Activated naive CD4-positive, alpha-beta T cell treated with Interleukin-2 at 50 U/mL for 16 hours (primary cell): ENCODE measurements at places on chromosomes 3 and 15.

DNA sequence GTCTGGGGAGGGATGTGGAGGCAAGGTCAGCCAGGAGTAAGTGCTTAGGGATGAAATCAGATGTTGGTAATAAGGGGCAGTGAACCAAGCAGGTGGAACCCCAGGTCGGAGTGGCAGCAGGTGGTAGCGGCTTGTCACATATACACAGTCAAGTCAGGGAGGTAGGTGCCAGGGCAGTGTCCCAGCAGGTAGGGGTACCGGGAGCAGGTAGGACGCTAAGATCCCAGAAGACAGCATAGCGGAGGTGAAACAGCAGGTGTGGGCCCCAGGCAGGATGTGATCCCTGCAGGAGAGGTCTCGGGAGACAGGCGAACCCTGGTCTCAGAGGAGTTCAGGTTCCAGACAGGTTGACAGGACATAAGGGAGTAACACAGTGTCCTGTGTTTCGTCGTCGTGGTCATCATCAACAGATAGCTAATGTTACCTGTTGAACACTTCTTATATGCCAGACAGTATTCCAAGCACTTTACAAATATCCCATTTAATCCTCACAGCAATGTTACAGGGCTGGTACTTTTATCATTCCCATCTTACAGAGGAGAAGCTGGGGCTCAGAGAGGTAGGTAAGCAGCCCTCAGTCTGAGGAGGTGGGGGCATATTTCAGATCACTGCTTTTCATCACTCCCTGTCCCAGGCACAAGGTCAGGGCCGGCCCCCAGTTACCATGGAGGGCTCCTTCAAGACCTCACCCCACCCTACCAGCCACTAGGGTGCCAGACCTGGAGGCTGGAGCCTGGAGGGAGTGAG is 241.6 kb downstream of the UACA start:
- DNase-seq, result peak; percentile 0

DNA sequence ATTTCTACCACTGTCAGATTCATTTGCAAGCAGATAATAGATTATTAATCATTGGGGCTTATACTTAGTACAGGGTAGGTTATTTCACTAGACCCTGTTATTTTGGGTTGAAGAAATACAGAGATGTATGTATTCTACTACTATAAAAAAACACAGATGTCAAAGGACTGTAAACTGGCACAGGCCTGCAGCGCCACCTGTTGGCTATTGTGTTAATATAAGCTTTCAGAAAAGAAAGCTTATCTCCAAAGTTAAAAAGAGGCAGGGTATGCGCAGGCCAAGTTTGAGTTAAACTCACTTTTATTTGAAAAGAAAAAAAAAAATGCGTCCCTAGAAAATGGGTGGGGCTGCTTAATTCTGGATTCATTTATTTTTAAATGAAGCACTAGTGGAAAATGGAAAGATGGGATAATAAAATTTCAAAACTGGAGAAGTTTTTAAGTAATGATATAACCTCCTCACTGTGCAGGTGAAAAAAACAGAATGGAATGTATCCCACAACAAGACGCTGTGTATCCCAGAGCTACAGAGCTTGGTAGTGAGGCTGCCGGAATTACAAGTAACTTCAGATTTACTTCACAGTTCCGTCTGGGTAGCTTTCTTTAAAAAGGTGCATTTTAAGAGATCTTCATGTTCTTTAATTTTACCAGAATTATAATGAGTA is 407.2 kb upstream of the TGFBR2 start:
- DNase-seq, result peak; percentile 66

DNA sequence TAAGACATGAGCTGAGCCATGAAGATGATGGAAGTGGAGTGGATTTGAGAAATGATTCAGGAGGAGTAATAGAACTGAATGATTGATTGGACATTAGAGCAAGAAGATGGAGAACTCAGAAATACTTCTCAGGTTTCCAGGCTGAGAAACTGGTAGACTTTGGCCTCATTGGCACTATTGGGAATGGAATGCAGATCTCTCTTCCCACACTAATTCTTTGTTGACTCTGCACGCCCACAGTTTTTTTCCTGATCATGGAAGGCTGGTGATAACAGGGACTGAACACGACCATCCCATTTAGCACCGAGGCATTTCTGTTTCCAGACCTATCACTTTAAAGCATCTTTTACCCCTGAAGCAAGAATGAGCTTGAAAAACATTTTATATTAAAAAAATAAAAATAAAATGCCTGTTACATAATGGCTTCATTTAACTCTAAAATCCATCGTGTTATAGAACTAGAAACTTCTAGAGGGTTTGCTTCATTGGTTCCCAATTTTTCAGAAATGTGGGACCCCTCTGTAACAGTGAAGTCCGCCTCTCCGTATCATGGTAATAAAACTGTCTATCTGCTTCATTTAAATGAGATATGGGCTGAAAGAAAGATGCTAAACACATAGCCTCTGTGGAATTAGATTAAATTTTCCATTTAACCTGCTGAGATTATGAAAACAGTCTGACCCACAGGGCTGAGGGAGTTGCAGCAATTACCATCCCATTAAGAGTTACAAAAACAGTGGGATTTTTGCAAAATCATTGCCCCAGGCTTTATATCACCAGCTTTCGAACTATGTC is 562.0 kb upstream of the CFAP20DC start:
- DNase-seq, result no peak

GRCh38 chr3:48826451-48826850 is 21.2 kb downstream of the PRKAR2A start:
- no peak for DNase-seq

- no peak for DNase-seq
Observed at GRCh38 chr3:4561661-4562060, 68.5 kb downstream of the ITPR1 start.

- no peak for DNase-seq
Observed at GRCh38 chr15:39365161-39365560, 215.7 kb upstream of the THBS1 start.

DNA sequence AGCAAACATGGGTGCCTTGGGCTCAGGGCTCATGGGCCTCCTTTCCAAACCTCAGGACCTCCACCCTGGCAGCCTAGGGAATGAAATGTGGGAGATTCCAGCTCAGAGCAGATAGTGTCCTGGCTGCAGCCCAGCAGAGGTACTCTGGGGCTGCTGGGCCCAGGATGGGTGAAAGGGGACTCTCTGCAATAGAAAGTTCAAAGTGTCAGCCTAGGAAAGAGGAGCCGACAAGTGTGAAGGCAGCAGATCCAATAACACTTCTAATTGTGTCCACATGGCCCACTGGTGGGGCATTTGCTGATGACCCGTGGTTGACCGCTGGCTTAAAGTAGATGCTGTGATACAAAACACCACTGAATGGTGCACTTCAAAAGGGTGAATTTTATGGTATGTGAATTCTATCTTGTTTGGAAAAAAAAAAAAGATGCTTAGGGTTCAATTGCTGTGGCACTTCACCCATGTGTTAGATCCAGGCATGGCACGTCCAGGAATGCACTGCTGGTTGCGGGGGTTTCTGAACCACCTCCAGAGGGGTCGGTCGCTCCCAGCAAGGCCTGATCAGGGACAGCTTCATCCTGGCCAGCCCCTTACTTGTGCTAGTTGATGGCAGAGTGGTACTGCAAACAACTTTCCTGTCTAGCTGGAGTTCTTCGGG is 20.9 kb downstream of the AMOTL2 start:
- no peak for DNase-seq
